Fibroblast of villous mesenchyme (primary cell): ENCODE measurements at places on chromosomes 2 and 18. TPM values are rescaled to one million over a fixed set of nuclear protein-coding genes. Genes with fewer than 3 reads are reported as not detected.

GRCh38 chr2:117087535-117088291 is 726.8 kb upstream of the DDX18 start:
- DNase-seq: no peak

DNA sequence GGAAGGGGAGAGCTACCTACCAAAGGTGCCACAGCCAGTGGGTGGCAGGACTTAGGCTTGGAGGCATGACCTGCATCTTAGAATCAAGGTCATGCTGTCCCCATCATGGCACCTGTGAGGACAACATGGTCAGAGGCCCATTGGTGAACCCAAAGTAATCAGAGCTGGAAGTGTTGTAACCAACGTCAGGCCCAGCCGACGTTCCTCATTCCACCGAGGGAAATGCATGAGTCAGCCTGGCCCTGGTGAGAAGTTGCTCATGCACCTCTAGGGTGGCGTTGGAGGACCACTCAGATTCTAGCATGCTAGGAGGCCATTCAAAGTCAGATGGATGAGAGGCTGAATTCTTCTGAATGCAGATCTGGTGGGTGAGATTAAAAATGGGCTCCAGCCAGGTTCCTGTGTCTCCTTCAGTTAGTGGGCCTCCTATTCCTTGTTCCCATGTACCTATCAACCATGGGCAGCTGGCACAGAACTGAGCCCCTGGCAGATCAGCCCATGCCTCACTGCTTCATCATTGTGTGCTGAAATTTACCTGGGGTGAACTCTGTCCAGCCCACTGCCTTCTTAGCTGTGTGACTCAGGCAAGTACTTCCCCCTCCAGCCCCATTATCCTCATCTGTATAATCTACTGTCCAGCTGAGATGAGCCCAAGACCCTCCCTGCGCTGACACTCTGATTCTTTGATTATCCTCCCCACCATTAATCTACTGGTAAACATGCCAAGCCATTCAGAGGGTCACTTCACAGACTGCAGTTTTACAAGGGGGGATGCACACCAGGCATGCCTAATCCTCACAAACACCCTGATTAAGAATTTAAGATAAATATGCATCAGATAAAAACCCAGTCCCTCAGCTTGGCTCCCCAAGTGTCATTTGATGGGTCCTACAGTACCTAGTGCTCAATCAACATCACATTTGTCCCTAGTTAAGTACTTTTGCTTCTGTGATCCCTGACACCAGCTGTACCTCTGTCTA is 14.0 kb downstream of the SLC14A2 start:
- DNase-seq: no peak

DNA sequence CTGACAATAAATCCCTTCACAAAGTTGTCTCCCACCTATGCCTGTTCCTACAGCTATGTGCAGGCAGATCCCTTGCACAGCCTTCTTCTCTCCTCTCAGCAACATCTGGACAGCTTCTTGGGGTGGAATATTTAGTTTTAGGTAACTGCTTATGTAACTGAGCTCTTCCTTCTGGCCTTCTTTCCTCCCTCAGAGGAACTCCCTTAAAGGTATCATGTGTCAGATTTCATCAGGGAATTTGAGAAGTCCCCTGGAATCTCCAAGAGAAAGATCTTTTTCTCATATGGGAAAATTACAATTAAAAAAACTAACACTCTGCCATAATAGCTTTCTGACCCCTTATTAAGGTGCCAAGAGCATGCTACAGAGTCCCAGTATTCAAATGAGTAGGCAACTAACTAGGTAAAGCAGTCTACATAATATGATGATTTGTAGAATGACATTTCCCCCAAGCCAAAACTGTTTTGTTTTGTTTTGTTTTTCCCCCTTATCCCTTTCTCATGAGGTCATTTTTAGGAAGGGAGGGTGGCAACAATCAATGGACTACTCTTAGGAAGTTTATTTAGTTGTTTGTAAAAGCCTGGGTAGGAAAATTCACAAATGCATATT is 2.4 kb downstream of the TMEM200C start:
- no peak for DNase-seq

GRCh38 chr2:188196343-188197008 is 95.2 kb upstream of the GULP1 start:
- peak; percentile 36 for DNase-seq

DNA sequence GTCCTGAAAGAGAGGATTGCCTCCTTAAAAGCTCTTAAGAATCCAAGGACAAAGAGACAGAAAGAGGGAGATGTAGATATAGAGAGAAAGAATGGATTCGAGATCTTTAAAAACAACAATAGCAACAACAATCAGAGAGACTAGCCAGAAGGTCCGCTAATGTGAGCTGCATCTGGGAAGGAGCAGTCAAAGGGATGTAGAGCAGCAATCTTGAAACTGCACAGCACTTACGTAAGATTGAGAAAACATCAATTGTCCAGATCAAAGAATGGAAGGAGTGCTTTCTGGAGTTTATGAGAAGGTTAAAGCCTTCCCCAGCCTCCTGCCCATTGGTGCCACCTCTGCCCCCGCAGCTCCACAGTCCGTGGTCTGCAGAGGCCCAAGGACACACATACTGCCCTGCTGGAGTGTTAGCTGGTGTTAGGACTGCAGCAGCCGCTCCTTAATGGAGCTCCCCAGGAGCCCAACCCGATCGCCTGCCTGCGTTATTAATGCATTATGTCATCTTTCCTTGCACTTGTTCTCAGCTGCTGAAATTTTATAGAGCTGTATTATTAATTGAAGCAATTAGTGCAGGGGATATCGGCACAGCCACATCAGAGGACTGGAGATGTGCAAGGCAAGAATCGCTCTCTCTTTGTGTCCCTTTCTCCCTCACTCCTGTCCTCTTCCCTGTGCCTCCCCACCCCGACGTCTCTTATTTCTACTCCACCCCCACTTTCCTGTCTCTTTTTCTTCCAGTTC is 94.2 kb upstream of the STPG4 start:
- no peak for DNase-seq

Gene CD8A
- total RNA-seq: not detected in 2 replicates

Gene ZNF521
- 4.7 and 11.3 TPM in 2 replicates for total RNA-seq

GRCh38 chr2:150522269-150522668 is 34.8 kb upstream of the RND3 start:
- no peak for DNase-seq

- DNase-seq: no peak
Observed at GRCh38 chr2:70962211-70962884, 16.1 kb upstream of the ANKRD53 start.

Gene MEP1B
- under 0.01 and 0.64 TPM in 2 replicates for total RNA-seq

Gene TUBB8B
- total RNA-seq: 0.32 and 0.43 TPM in 2 replicates

DNA sequence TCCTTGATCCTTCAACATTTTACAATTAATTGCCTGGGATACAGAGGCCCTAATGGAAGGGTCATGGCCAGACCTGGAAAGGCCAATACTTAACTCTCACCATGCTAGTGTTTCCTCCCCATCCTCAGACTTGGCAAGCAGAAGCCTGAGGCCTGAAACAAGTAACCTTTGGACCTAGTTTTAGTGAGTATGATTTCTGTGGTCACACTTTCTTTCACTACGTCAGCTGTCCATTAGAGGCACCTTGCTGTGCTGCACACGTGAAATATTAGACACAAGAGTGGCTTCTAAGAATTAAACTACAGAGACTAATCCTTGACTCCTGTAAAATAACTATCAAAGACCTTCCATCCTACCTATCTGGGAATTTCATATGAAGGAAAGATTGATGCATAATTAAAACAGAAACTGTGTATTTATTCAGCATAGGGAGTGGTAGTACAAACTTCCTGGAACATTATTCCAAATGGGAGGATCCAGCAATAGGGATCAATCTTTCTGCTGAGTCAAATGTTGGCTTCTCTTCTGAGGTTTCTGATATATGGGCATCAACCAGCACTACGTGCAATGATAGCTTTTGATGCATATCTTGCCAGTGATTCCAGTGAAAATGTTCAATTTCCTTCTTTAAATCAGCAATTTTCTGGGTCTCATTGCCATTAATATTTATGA is 249.7 kb downstream of the IKZF2 start:
- DNase-seq: no peak

- DNase-seq: no peak
Observed at GRCh38 chr18:5463831-5464230, 80.0 kb downstream of the EPB41L3 start.

Gene NBAS
- 81.8 and 109 TPM in 2 replicates for total RNA-seq

Gene IL1RN
- total RNA-seq: not detected in 2 replicates

DNA sequence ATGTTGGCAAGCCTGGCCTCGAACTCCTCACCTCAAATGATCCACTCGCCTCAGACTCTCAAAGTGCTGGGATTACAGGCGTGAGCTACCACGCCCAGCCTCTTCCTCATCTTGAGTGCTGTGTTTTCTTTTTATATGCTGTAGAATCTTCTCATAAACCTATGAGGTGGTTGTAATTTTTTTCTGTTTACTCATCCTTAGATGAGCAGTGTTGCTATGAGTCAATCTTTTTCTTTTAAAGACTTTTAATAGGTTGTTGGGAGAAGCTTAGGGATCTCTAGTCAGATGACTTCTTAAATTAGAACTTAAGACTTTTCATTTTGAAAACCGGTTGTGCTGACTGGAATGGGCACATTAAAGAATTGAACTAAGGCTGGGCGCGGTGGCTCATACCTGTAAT is 8.7 kb upstream of the AAK1 start:
- peak; percentile 87 for DNase-seq
